Urinary bladder (tissue), 4 donors: ENCODE measurements at places on chromosomes 7 and 10. TPM values are rescaled to one million over a fixed set of nuclear protein-coding genes. Genes with fewer than 3 reads are reported as not detected.

GRCh38 chr7:80480566-80480965, 31.3 kb downstream of the GNAT3 start:
- DNase-seq: no peak

Gene PNLIP
- total RNA-seq: not detected

DNA sequence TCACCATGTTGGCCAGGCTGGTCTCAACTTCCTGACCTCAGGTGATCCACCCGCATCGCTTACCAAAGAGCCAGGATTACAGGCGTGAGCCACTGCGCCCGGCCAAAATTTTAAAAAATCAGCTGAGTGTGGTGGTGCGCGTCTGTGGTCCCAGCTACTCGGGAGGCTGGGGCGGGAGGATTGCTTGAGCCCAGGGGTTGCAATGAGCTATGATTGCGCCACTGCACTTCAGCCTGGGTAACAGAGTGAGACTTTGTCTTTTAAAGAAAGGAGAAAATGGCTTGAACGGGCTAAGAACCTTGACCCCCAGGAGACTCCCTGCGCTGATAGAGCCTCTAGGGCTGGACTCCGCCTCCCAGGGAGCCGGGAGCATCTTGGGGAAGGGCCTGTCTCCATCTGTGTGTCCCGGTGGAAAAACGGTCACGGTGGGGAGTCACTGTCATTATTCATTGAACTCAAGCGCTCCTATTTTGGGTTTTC, 760 bp upstream of the KCTD7 start:
- DNase-seq: no peak

GRCh38 chr7:30201161-30201666, 66.4 kb downstream of the MTURN start:
- no peak for DNase-seq

GRCh38 chr7:114645451-114645850, 230.8 kb downstream of the FOXP2 start:
- DNase-seq: no peak

DNA sequence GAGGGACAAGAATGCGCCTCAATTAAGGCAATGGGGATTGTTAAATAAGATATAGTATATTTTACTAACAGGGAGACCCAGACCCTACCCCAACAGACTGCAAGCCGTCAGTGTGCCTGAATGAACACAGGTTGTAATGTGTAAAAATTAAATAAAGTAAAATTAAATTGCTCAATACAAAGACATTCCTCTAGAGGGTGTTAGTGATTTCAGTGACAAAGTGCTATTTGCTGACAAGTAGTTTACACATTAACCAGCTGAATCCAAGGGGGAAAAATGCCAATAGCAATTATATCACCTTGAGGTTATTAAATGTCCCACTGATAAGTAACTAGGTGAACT, 110.5 kb downstream of the EBF3 start:
- peak; percentile 13 for DNase-seq

Gene PTN
- 91.1 TPM for total RNA-seq

Gene NPY4R2
- 0.16 TPM for total RNA-seq

- no peak for DNase-seq
These were observed 7.4 kb upstream of the TSPAN33 start for GRCh38 chr7:129136887-129137642.

Gene DKK1
- total RNA-seq: 4.6 TPM

- no peak for DNase-seq
These were observed 74.0 kb downstream of the CARD11 start for GRCh38 chr7:2969398-2970306.

DNA sequence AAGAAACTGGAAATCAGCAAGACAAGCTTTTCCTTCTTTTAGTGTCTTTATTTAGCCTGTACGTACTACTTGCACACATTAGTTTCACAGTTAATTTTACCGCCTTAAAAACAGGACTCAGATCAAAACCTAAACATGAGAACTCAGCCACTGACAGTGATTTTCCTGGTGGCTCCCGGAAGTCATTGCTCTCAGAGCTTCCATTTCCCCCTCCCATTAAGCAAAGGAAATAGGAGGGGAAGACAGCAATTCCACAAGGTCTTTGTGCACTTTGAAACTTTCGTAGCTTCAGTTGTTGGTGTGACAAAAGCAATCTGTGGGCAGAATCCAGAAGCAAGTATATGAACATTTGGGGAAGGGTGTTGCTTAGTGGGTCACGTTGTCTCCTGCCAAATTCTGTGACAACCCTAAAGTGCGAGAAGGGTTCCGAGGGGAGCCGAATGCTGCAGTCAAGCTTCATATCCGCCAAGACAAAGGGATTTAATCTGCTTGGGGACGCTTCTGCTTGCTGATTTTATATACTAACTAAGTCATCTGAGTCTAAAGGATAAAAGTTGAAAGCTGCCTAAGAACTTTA, 30.4 kb downstream of the FAM53B start:
- no peak for DNase-seq

DNA sequence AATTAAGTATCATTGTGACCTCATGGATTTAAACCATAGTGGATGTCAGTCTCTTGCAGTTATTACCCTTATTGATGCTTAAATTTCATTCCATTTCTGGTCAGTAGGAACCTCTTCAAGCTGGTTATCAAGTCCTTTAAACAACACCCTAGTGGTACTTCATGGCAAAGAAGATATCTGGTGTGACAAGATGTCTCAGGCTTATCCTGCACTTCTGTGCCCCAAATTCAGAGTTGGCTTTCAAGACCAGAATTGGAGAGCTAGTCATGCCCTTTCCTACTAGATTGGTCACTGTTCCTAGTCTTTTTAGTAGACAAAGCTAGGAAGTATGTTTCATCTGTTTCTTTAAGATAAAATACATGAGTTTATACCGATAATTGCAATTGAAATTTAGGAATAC, 54.9 kb downstream of the KMT2E start:
- no peak for DNase-seq

Gene GIMAP8
- 15.2 TPM for total RNA-seq
